ENCODE measurements at places on chromosomes 7 and 10.

GRCh38 chr10:62456611-62457101 lies 82.5 kb downstream of the ZNF365 start:
- DNase-seq = no peak

DNA sequence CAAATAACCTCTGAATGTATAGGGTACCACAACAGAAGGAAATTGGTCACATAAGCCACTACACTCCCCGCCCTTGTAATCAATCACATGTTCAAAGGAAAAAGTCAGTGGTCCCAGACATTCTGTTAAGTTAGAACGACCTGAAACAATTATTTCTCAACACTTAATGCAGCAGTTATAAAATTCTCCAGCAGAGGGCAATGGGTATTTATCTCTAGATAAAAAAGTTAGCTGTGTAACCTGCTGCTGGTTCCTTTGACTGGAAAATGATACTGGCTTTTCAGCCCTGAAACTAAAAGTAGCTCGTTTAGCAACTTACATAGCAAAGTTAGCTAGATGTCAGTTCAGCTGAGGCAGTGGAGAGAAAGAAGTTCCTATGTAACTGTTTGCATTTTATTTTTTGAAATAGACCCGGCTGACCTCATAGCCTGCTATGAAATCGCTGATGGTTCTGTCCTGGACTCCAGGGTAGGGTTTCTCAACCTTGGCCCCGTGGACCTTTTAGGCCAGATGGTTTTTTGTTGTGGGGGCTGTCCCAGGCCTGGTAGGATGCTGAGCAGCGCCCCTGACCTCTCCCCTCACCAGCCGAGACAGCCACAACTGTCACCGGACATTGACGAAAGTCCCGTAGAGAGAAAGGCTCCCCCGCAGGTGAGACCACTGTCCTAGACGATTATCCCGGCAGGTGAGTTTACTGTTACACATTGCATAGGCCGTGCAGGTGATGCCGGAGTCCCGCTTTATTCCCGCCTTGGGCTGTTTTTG lies 40.2 kb upstream of the PROSER2 start:
- no peak for DNase-seq

GRCh38 chr7:82675396-82675795 lies 231.8 kb upstream of the CACNA2D1 start:
- DNase-seq = no peak

- DNase-seq = no peak
These were observed 74.5 kb downstream of the SYPL1 start for GRCh38 chr7:106037489-106038176.

DNA sequence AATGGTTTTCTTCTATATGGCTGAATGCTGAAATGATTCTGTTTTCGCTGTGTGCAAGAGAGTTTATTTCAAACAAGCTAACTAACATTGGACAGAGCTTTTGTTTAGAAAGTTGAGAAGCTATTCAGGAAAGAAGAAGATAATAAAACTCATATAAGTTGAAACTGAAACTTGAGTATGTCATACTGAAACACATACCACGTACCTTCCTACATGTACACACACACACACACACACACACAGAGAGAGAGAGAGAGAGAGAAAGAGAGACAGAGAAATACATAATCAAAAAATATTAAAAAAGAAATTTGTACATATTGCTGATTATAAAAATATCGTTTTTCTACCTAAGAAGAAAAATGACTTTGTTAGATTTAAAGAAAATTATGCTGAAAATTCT lies 561.9 kb upstream of the KCND2 start:
- DNase-seq = no peak

GRCh38 chr7:20197837-20198236 lies 19.3 kb downstream of the MACC1 start:
- no peak for DNase-seq

DNA sequence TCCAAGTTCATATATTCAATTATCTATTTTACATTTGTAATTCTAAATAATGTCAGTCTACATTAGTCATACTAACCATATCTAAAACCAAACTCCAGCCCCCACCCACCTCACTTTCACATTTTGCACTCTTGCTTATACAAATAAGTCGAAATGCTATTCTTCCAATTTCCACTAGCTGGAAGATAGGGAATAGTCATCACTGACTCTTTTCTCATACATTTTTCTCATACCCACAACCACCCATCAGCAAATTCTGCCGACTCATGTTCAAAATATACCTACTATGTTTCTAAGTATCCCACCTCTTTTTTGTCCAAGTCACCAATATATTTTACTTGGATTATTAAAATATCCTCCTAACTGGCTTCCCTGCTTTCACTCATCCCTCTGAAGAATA lies 93.2 kb upstream of the DGKB start:
- DNase-seq = no peak

DNA sequence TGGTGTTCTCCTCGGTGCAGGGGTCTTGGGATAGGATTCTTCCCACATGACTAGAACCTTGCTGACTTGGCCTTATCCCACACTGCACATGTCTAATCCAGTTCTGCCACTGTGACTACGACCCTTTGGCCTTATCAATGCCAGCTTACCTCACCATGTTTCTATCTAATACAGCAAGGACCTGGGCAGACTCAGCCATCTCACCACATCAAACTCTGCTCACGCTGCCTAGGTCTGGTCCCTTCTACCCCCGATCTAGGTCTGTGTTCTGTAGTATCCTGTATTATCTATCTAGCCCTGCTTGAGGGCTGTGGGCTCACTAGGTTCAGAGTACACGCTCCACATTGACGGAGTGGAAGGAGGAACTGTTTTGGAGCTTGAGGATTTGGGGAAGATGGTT lies 282.4 kb downstream of the HPSE2 start:
- no peak for DNase-seq

GRCh38 chr7:41731493-41732435 lies 28.9 kb upstream of the INHBA start:
- DNase-seq = no peak

GRCh38 chr10:59879363-59879913 lies 26.9 kb downstream of the CCDC6 start:
- DNase-seq = no peak

DNA sequence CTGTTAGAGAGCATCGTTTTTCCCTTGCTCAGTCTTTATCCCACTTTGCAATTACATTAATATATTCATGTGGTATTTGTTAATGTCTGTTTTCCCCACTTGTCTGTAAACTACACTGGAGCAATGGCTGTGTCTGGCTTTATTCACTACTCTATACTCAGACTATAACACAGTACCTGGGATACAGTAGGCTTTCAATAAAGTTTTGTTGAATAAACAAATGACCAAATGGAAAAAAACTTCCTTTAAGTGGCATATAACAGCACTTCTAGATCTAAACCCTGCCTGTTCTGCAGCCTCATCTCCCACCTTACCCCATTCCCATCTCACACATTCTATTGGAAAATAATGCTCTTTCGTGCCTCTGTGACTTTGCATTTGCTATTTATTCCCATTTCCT lies 57.3 kb upstream of the SPOCK2 start:
- DNase-seq = no peak

GRCh38 chr7:31234836-31235605 lies 105.5 kb downstream of the NEUROD6 start:
- no peak for DNase-seq

DNA sequence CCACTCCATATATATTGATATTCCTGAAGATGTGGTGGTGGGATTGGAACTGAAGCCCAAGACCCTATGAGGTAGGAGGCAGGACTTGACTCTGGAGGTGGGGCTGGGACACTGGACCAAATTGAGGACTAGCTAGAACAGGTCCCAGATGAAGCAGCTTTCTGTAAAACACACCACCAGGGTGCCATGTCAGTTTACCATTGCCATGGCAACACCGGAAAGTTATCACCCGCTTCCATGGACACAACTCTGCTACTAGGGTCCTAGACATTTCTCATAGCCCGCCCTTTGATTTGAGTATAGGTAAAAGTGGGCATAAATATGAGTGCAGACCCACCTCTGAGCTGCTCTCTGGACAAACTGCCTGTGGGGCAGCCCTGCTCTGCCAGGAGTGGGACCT lies 490.5 kb upstream of the PFKP start:
- DNase-seq = no peak

DNA sequence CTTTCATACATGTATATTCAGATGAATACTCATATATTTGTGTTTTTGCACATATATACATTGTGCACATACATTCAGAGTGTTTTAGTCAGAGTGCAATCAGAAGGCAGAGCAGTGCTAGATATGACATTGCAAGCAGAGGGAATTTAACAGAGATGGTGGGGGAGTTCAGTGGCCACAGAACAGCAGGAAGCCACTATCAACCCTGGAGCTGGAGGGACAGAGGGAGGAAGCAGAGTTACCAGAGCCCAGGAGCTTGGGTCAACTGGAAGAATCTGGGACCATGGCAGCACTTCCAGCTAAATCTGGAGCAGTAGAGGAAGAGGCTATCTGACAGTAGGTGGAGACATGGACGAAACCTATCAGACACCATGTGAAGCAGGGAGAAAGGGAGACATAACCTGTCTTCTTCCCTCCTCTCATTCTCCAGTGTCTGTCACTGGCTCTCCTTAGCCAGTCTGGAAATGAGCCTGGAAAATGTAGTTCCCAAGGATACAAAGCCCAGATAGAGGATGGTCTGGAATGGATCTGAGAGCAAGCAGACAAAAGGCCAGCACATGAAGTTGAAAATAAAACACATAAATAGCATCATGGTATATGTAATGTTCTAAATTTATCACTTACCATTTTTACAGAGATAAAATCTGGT lies 33.6 kb upstream of the HERPUD2 start:
- DNase-seq = no peak

DNA sequence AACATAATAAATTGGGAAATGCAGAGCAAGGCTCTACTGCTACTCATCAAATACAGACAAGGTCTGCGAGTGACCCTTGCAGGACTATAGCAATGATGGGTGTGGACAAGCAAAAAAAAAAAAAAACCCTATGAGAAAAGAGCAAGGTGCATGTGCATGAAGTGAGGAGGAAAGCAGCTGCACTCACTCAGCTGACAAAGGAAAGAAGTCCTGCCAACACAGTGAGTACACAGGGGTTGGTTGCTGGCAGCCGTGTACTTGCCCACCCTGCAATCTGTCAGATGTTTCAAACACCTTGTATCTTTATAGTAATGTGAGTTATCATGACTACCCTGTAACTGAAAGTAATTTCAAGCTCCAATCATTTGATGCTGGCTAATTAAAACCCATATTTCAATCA lies 20.5 kb downstream of the CHCHD3 start:
- DNase-seq = no peak

GRCh38 chr7:20146451-20146850 lies 70.7 kb downstream of the MACC1 start:
- DNase-seq = no peak
